ENCODE measurements at places on chromosomes 16 and 17. TPM values are rescaled to one million over a fixed set of nuclear protein-coding genes. Genes with fewer than 3 reads are reported as not detected.

KRT36 gene
- not detected for total RNA-seq

ASGR2 gene
- not detected for total RNA-seq

HP gene
- total RNA-seq, result not detected

SLC52A1 gene
- total RNA-seq, result 0.13 TPM

BMERB1 gene
- 14.0 TPM for total RNA-seq

TMIGD1 gene
- total RNA-seq, result not detected

MT3 gene
- 30.7 TPM for total RNA-seq

FLOT2 gene
- total RNA-seq, result 59.7 TPM

ITGAX gene
- 5.4 TPM for total RNA-seq

SLC6A2 gene
- not detected for total RNA-seq

CHST4 gene
- not detected for total RNA-seq

TMC8 gene
- 197 TPM for total RNA-seq

MIF4GD gene
- 42.4 TPM for total RNA-seq

NLRC5 gene
- 135 TPM for total RNA-seq

KRTAP4-16 gene
- not detected for total RNA-seq

TRAPPC1 gene
- total RNA-seq, result 140 TPM

CASKIN1 gene
- total RNA-seq, result 4.4 TPM

PRSS36 gene
- 0.18 TPM for total RNA-seq

RNU2-1 gene
- 3,772 TPM for total RNA-seq

GCGR gene
- total RNA-seq, result not detected

SYNGR3 gene
- 7.2 TPM for total RNA-seq

ATP2C2 gene
- not detected for total RNA-seq

ORAI3 gene
- total RNA-seq, result 7.6 TPM

USH1G gene
- not detected for total RNA-seq

ANKS4B gene
- not detected for total RNA-seq

LYRM9 gene
- 3.5 TPM for total RNA-seq

CNEP1R1 gene
- 19.9 TPM for total RNA-seq

ATP2A1 gene
- 2.1 TPM for total RNA-seq

MYH1 gene
- total RNA-seq, result not detected

PRR29 gene
- 2.5 TPM for total RNA-seq

GDPD3 gene
- total RNA-seq, result 5.7 TPM

Measured in activated CD8-positive, alpha-beta T cell treated with anti-CD3 and anti-CD28 coated beads for 36 hours (primary cell).